HS-5 (cell line): ENCODE measurements at places on chromosomes 1 and 21.
A peak's percentile ranks its signal among the peaks of the same experiment; 100 is the strongest.

- no peak for DNase-seq
These were observed 75.1 kb downstream of the CNST start for GRCh38 chr1:246641394-246641793.

DNA sequence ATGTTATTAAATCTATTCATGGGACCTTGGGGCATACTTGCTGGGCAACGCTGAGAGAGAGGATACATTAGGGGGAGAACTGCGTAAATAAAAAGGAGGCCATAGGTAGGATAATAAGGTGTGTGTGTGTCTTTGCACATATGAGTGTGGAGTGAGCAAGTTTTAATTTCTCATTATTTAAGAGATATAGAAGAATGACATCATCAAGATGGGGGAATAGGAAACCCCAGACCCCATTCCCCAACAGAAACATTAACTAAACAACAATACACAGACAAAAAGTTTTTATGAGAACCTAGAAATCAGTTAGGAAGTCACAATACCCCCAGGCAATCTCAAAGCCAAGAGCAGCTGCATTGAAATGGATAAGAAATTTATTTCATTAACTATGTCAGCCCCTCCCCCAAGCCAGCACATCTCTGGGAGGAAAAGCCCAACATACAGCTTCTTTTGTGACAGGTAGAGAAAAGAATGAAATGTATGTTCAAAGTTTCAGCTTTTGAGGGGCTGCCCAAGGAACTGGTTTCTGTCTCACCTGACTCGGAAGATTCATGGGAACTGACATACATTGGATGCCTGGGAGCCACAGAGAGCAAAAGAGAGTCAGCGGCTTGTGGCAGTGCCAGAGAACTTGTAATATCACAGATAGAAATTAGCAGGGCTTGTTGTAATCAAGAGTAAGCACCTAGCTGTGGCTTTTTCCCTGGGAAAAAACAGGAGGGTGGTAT lies 234.3 kb upstream of the NFIA start:
- no peak for DNase-seq

GRCh38 chr1:151756291-151756690 lies 7.0 kb downstream of the MRPL9 start:
- DNase-seq = no peak

GRCh38 chr1:174696026-174696821 lies 248.5 kb downstream of the GPR52 start:
- DNase-seq = no peak

GRCh38 chr1:243842978-243843511 lies 7.0 kb downstream of the AKT3 start:
- DNase-seq = peak; percentile 63

- peak; percentile 52 for DNase-seq
These were observed 7.6 kb downstream of the EFHD2 start for GRCh38 chr1:15417059-15417934.
